ENCODE measurements at places on chromosomes 7 and 10.
A peak's percentile ranks its signal among the peaks of the same experiment; 100 is the strongest.

- no peak for DNase-seq
Measured at GRCh38 chr10:52194716-52195115, 119.4 kb upstream of the DKK1 start.

GRCh38 chr7:1466524-1467271 is 7.4 kb upstream of the MICALL2 start:
- no peak for DNase-seq

- peak; percentile 1 for DNase-seq
Measured at GRCh38 chr7:126803060-126803665, 449.6 kb downstream of the GRM8 start.

- DNase-seq = no peak
Measured at GRCh38 chr7:113394856-113395255, 276.5 kb upstream of the SMIM30 start.

- DNase-seq = no peak
Measured at GRCh38 chr10:83037653-83038052, 1101.7 kb upstream of the GHITM start.

DNA sequence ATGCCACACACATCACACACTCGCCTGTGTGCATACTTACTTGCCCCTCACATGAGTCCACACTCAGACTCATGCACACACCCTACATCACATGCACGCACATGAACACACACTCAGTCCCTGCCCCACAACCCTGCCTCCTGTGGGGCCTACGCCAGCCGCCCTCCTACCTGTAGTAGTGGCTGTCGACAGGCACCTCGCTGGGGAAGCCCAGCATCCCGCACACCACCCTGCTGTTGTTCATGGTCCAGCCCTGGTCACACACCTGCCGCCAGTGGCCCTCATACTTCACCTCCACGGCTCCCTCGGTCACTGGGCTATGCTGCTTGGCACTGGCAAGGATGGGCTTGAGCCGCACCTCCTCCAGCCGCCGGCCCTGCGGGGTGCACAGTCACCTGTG is 7.2 kb downstream of the LOXL4 start:
- DNase-seq = no peak

- DNase-seq = no peak
Measured at GRCh38 chr7:137923380-137923779, 76.6 kb upstream of the DGKI start.

DNA sequence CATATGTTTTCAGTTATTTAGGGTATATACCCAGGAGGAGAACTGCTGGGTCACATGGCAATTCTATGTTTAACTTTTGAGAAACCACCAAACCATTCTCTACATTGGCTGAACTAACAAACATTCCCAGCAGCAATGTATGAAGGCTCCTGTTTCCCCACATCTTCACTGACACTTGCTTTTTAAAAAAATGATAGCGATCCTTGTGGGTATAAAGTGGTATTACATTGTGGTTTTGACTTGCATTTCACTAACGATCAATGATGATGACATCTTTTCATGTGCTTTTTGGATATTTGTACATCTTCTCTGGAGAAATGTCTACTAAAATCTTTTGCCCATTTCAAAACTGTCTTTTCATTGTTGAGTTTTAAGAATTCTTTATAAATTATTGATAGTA is 51.2 kb upstream of the ANAPC16 start:
- DNase-seq = peak; percentile 35

GRCh38 chr10:29957907-29958331 is 101.5 kb downstream of the JCAD start:
- no peak for DNase-seq

GRCh38 chr10:94780844-94781243 is 18.4 kb downstream of the CYP2C19 start:
- no peak for DNase-seq

DNA sequence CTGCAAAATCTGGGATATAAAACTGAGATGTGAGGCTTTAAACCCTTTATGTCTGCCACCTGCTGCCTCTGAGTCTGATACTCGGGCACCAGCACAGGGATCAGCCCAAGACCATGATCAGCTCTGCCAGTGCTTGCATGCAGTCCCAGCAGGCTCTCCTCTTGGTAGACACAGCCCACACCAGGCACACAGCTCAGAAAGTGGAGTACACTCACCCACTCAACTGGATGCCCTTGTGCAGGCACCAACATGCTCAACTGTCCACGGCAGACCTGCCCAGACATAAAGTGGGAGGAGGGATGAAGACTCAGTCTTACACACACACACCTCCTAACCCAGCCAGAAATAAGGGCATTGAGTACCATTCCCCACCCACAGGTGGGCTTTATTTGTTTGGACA is 18.2 kb upstream of the MYH16 start:
- no peak for DNase-seq

DNA sequence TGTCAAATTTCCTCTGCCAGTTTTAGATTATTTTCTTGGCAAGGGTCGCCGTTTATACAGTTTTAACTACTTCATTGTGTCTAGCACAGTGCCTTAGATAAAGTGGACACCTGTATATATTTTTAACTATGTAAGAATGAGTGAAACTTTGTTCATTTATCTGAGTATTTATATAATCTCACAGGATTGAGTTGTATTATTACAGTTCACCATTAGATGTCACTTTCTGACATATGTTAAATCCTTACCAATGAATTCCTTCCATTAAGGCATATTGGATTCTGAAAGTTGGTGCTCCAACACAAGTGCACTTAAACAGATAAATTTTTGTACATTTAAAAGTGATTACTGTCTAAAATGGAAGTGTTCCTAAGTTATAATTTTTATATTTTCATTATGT is 43.0 kb downstream of the ZMYND11 start:
- no peak for DNase-seq

DNA sequence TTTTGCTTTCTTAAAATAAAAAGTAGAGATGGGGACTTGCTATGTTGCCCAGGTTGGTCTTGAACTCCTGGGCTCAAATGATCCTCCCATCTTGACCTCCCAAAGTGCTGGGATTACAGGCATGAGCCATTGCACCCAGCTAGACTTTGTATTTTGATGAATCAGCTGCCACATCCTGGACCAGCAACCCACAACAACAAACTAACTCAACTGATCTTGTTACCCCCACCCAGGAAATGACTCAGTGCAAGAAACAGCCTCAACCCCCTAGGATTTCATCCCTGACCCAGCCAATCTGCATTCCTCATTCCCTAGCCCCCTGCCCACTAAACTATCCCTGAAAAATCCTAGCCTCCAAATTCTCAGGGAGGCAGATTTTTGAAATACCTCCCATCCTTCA is 123.8 kb downstream of the IPMK start:
- no peak for DNase-seq

DNA sequence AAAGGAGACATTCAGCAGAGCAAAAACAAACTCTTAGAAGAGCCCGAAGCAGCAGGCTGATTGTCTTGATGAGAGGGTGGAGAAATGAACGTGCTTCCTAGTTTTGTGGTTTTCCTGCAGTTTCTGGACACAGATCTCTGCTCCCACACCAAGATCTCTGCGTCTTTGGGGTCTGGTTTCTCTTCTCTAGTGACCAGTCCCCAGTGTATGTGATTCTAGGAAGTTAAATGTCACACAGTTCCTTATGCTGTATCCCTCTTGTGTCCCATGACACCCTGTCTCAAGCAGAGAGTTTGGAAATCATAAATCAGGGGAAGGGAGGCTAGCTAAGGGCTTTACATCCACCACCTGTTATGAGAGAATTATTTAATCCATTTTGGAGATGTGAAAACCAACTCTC is 55.4 kb upstream of the KLF14 start:
- DNase-seq = no peak

GRCh38 chr10:34526186-34526585 is 288.9 kb downstream of the PARD3 start:
- DNase-seq = no peak

DNA sequence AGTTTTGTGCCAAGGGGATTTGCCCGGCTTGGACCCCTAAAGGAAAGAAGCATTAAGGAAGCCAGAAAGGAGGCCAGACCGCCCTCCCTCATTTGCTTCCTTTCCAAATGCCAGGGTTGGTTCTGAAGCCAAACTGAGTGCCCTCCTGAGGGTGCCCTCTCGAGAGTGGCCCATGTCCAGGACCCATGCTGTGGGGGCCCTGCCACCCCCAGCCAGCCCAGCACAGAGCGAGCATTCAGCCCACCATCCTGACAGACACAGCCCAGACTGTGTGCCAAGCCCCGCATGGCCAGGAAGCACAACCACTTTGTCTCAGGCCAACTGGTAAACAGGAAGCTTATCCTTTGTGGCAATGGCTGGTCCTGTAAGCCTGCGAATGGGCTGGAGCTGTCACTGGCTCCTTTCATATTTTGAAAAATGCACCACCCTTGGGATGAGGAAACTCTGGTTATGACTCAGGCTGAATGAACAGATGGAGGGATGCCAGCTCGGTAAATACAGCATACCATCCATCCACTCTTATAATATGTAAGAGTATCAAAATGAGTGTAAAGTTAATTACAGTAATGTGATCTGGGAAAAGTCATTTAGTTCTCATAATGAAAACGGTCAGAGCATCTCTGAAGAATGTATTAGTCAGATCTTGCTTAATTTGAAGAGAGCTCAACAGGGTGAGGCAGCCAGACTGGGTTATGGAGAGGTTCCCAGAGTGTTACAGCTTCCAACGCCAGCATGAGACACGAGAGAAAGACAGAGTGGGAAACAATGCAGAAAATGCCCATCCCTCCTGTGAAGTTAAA is 65.0 kb downstream of the STK17A start:
- peak; percentile 65 for DNase-seq

DNA sequence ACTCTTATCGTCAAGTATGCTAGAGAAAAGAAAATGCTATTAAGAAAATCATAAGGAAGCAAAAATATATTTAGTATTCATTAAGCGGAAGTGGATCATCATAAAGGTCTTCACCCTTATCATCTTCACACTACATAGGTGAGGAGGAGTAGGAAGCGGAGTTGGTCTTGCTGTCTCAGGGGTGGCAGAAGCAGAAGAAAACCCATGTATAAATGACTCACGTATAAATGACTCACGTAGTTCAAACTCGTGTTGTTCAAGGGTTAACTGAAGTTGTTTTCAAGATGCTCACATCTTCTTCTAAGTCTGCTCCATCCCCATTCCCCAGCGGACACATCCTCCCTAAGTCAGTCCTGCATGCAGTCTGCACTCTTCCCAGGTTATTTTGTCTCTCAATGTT is 72.4 kb downstream of the SFMBT2 start:
- DNase-seq = no peak

DNA sequence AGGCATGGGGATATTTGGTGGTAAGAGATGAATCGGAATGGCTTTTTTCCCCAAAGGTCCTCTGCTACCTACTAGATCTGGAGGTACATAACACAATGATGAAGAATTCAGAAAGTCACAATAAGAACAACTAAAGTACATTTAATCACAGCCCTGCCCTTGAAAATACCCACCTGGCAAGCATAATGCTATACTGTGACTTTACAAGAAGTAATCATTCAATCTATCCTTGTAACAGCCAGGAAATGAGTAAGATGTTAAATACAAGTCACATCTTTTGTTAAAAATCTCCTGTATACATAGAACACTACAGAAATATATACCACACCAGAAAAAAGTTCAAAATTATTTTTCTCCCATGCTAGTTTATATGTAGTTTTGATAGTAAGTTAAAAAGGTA is 108.3 kb upstream of the ABCB5 start:
- DNase-seq = no peak

- no peak for DNase-seq
Measured at GRCh38 chr10:58952747-58953466, 223.5 kb upstream of the PHYHIPL start.

- DNase-seq = no peak
Measured at GRCh38 chr10:78231939-78232338, 198.3 kb downstream of the RPS24 start.

DNA sequence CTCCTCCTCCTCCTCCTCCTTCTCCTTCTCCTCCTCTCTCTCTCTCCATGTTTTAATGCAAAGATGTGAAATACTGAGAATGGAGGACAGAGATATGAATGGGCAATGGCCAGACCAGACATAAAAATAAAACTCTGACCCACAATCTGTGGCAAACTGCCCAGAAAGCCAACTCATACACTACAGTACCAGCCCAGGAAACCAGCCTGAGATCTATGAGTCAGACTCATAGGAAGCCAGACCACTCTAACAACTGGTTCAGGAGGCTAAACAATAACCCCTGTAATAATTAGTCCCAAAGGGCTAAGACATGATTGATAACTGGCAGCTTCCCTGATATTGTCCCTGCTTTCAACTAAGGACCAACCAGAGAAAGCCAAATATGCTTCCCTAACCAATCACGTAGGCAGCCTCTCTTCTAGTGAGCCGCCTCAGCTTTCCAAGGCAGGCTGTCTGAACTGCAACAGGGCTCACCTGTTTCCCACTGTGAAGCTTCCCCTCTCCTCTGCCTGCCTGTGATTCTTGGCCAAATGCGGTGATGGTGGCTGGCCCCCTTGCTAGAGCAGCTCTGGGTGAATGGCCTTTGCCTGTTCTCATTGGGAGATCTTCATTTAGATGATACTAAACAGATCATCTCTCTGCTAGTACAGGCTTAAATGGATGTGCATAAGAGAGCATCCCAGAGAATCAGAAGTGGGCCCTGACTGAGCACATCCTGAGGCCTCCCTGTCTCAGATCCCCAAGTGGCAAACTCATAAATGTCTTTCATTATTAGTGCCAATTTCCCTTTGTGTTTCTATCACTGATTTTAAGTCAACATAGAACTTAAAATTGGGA is 817.6 kb downstream of the TNS3 start:
- DNase-seq = no peak

DNA sequence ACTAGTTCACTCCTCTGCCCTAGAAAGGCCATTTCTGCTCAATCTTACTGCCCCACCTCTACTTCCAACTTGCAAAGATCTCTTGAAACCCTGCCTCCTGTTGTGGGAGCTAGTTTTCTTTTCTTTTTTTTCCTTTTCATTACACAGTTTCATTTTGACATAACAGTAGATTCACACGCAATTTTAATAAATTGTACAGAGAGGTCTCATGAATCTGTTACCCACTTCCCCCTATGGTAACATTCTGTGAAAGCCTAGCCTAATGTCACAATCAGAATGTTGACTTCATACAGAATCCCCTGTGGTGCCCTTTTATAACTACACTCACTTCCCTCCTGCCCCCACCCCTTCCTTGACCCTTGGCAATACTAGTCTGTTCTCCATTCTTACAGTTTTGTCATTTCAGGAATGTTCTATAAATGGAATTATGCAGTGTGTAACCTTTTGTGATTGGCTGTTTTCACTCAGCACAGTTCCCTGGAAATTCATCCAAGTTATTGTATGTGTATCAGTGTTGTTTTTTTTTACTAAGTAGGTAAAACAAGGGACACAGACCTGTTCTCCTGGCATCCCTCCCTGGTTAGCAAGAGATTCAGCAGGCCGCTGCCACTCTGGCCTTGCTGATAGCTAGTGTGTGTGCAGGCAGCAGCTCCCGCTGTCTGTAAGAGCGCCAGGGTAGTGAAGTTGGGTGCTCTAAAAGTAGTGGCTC is 21.5 kb downstream of the CHST3 start:
- no peak for DNase-seq

GRCh38 chr10:10613656-10614244 is 403.9 kb upstream of the CELF2 start:
- no peak for DNase-seq

- DNase-seq = no peak
Measured at GRCh38 chr10:3636356-3637181, 148.4 kb downstream of the KLF6 start.

All from CD4-positive, alpha-beta T cell (primary cell).